Fibroblast of skin of scalp (primary cell): ENCODE measurements at places on chromosomes 1 and 21.

- DNase-seq, result no peak
Observed at GRCh38 chr1:235025422-235025984, 103.1 kb downstream of the TOMM20 start.

- no peak for DNase-seq
Observed at GRCh38 chr1:191760016-191760415, 398.2 kb upstream of the RGS18 start.

DNA sequence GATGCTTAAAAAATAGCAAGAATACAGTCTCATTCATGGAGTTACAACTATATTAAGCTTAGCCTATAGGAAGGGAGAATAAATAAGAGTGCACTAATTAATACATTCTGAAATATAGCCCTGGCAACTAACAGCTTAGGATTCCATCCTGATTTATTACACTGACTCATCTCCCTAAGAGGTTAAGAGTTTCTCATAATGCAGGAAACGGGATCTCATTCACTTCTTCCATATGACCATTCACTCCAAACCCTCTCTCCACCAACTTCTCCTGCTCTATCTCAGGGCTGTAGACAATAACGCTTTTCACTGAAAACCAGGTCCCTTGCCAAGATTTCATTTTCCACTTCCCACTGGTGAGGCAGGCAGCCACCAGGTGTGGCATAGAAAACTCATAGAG is 168.5 kb upstream of the PLD5 start:
- no peak for DNase-seq

DNA sequence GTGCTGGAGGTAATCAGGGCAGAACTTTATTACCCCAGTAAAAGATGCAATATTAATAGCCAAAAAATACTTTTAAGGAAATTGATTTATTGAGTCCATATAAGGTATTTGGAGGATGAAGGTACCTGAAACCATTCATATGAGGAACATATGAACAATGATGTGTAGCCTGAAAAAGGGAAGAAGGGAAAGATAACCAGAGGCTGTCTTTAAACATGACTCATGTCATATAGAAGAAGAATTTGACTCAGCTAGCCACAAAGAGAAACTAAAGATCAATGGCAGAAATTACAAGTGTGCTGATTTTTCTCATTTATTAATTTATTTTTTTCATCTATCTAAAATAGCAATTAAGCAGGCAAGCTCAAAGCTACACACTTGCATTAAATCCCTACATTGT is 136.2 kb upstream of the DUSP10 start:
- DNase-seq, result no peak

- DNase-seq, result no peak
Observed at GRCh38 chr1:201560328-201561194, 21.6 kb downstream of the NAV1 start.

- DNase-seq, result no peak
Observed at GRCh38 chr1:57311006-57311405, 112.9 kb downstream of the DAB1 start.

GRCh38 chr1:37734629-37735591 is 30.0 kb downstream of the EPHA10 start:
- DNase-seq, result no peak

DNA sequence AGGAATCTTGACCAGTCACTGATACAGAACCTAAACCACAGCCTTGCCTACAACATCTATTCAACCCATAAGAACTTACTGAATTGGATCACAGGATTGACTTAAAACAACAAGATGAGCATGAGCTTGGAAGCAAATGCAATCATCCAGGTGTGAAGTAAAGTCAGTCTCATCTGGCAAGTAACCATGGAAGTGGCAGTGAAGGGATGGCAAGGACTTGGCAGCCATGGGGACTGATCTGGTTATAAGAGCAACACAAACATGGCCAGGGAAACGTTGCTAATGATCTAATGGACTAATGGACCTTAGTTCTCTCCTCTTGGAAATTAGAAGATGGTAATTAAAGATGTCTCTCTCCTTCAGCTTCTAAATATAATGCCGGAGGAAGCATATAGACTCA is 133.1 kb downstream of the VAV3 start:
- DNase-seq, result no peak

- no peak for DNase-seq
Observed at GRCh38 chr1:15089258-15089992, 64.1 kb upstream of the TMEM51 start.

- no peak for DNase-seq
Observed at GRCh38 chr1:89682611-89683010, 49.7 kb downstream of the LRRC8C start.

GRCh38 chr1:208537198-208537597 is 293.0 kb upstream of the PLXNA2 start:
- no peak for DNase-seq

GRCh38 chr1:199067483-199067882 is 428.6 kb downstream of the PTPRC start:
- DNase-seq, result no peak

DNA sequence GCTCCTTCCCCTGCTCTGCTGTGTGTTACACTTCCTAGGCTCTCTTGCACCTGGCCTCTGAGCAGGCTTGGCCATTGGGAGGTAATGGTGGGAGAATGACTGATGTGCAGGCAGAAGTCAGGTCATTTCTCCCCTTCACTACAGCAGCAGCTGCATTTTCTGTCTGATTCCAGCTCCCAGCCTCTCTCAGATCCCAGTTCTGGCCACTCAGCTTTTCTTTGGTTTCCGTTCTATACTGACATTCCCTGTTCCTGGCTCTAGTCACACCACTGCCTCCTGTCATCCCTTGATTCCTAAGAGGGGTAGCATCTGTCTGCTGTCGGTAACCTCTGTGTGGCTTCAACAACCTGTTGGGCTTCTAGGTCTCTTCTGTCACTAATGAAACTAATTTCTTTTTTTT is 127.7 kb upstream of the HOOK1 start:
- no peak for DNase-seq

GRCh38 chr1:175572932-175573868 is 170.2 kb downstream of the TNR start:
- no peak for DNase-seq

GRCh38 chr1:110233861-110234260 is 23.7 kb downstream of the KCNC4 start:
- no peak for DNase-seq

DNA sequence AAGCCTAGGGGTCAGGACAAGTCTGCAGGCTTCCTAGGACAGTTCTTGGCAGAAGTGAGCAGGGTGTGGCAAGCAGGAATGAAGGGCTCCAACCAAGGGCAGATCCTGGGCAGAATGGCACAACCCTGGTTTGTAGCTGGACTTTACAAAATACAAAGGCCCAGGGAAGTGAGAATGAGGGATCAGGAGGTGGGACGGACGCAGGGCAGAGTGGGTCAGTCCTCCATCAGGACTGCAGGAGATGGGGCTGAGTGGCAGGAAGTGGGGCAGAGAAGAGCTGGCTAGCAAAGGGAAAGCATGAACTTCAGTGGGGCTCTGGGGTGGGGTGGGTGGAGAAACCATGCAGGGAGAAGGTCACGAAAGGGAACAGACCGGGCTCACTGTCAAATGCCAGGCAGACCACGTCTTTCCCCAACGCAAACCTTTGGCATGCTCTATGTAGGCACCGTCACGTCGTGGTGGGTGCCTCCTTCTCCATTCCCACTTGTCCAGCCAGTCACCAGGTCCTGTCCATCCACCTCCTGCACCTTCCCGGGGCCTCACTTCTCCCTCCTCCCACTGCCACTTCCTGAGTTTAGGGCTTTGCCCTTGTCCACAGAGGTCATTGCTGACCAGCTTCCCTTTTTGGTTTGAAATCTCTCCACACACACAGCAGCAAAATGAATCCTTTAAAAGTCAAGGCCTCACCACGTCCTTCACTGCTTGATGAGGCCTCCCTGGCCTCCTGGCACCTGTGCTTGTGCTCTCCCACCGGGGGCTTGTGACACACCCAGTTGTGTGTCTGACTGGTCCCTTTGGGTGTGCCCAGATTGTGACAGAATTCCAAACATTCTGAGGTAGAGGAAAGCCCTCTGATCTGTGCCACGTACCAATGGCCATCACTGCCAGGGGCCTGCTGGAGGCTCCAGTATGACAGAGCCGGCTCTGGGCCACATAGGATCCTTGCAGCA is 8.7 kb upstream of the CLDN19 start:
- DNase-seq, result no peak

- no peak for DNase-seq
Observed at GRCh38 chr1:61568460-61569302, 156.3 kb downstream of the TM2D1 start.

- DNase-seq, result no peak
Observed at GRCh38 chr1:201020721-201021629, 2.5 kb downstream of the KIF21B start.

DNA sequence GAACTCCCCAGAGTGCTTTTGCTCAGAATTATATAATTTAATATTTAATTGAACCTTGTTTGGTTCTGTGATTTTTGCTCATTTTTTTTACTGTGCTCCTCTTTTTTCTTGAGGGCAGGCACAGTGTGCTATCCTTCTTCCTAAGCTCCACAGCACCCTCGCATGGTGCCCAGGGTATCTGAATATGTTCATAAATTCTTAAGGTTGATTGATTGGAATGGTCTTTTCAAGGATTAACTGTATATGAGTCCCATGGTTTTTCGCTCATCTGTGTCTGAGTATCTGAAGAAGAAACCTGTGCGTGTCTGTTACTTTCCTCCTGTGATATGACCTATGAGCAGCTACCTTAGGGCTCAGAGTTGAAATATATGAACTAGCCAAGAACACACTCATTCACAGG is 393.7 kb downstream of the HLX start:
- DNase-seq, result no peak

DNA sequence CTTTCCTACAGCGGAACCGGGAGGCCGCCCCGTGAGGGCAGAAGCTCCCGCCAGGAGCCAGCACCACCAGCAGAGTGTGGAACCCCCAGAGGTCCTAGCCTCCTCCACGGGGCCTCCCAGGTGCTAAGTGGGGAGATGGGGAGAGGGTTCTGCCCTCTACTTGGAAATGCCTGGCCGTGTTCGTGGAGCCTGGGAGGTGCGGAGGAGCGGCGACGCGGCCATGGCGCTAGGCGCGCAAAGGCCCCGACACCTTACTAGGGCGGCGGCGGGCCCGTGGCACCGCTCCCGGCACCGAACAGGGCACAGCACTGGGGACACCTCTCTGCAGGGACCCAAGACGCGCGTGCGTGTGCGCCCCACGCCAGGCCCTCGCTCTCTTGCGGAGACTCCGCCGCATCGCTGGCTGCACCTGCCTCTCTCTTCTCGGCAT is 1.3 kb upstream of the CACNA1E start:
- no peak for DNase-seq

GRCh38 chr1:54551891-54552290 is 3.9 kb downstream of the ACOT11 start:
- DNase-seq, result no peak

DNA sequence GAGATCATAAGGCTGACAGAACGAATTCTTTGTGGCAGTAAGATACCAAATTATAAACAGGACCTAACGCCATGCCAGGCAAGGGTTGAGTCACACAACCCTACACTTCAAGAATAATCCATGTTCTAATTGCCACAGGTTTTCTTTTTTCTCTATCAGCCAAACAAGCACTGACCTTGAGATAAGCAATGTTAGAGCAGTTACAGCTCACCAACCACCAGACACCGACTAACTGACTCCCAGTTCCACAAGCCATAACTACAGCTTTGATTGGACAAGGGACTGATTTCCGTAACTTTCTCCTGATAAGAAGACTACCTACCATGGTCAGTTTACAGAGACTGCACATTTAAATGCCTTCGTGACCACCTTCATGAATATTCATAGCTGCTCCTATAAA is 149.6 kb downstream of the PTPRU start:
- no peak for DNase-seq
